ENCODE measurements at places on chromosomes 2 and 18.

DNA sequence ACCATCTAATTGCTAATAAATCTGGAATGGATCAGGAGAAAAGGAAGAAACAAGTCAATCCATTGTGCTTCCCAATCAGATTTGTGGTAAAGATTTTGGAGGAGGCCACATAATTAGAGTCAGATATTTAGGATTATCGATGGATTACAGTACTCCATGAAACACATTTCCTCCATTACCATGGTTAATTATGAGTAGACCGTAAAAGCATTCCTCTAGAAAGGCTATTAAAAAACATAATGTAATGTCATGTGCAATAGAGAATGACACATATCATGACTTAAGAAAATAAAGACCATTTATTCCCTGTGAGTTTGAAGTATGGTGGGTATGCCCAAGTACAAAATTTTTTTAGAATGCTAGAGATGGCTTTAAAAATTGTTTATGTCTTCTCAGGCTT lies 96.1 kb downstream of the ITGA4 start:
- no peak for DNase-seq

- no peak for DNase-seq
These were observed 207.6 kb upstream of the TANK start for GRCh38 chr2:160952464-160953254.

GRCh38 chr2:241490825-241491506 lies 17.4 kb downstream of the STK25 start:
- DNase-seq = no peak

- DNase-seq = no peak
These were observed 78.3 kb upstream of the ODC1 start for GRCh38 chr2:10526281-10527000.

DNA sequence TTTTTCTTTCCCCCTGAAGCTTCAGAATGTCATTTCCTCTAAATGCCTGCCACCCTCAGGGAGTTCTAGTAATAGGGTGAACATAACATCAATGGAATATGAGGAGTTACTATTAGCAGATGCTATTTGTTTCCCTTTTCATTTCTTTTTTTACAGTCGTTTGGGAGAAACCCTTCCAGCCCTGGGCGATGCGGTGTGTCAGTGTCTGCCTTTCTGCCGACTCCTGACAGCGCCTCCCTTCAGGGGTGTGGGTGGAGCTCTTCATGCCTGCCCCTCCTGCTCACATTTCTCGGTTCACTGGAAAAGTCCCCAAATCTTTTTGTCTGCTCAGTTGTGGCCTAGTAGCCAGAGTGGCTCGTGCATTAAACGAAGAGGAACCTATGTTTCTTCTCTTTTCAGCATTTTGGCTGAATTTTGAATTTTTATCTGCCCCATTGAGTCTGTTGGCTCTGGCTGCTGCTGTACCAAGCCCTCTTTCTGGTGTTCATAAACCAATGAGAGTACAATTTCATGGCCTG lies 72.3 kb downstream of the FMNL2 start:
- DNase-seq = no peak

DNA sequence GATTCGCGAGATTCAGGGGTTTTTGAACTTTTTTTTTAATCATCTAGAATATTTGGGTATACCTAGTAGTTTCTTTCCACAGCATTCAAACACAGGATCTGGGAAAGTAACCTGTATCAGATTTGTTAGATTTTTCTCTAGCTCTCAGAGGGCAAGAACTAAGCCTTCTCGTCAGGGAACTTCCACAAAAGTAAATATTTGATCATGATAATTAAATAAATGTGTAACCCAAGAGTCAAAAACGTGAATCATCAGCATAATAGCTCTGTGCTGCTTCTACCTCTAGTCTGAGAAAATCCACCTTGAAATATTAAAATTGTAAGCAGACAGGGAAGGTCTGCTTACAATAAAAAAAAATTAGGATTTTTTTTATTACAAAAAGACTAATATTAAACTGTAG lies 225.7 kb upstream of the SPOPL start:
- DNase-seq = no peak

- no peak for DNase-seq
These were observed 239.9 kb downstream of the AGAP1 start for GRCh38 chr2:235733761-235734160.

GRCh38 chr18:56576826-56577573 lies 61.4 kb downstream of the TXNL1 start:
- no peak for DNase-seq

- DNase-seq = no peak
These were observed 102.4 kb downstream of the AGAP1 start for GRCh38 chr2:235596272-235596671.

DNA sequence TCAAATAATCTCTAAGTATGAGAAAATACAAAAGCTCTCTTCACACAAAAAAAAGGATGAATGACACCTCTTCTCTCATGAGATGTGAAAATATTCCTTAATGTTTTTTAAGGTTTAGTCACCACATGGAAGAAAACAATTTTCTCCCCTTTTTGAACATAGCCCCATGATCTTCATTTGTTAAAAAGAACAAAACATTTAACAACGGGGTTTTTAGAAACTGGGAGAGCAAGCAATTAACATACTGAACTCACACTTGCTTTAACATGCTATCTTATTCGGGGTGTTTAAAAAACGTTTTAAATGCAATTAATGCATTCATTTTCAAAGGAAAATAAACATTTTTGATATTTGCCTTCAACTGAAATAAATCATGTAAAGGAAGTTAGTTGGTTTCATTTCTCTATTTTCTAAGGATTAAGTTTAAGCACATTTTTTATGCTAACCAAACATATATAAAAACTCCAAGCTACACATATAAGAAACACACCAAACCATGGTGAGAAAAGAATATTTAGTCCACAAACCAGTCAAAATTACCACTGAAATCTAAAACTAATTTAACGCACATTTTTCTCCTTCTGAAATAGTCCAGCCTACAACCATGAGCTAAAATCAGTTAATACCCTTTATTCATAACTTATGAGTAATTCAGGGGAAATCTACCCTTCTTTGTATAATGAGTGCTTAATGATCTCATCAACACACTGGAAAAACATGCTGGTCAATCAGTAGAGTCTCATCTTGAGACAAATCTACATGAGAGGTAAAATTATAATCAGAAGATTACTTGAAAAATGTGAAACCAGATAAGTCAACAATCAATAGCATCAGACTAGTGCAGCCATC lies 8.2 kb downstream of the FBXO11 start:
- no peak for DNase-seq

GRCh38 chr18:6543330-6543908 lies 128.7 kb upstream of the L3MBTL4 start:
- no peak for DNase-seq

GRCh38 chr2:217998926-217999594 lies 3.7 kb downstream of the TNS1 start:
- no peak for DNase-seq

GRCh38 chr2:138333121-138333520 lies 168.4 kb upstream of the SPOPL start:
- DNase-seq = no peak

DNA sequence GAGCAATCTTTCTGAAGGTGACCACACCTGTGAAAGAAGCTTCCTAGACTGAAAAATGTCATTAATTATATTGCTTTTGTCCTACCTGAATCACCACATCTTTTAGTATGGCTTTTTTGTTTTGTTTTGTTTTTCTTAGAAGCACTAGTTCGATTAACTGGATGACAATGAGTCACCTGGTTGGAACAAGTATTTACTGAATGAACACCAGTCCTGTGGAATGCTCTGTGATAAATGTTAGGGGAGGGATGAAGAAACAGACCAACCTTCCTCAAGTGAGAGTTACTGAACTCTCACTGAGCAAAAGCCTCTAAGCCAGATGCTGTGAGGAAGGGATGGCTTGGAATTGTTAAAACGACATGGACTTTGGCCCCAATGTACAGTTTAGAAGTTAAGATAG lies 26.8 kb upstream of the DCC start:
- no peak for DNase-seq

DNA sequence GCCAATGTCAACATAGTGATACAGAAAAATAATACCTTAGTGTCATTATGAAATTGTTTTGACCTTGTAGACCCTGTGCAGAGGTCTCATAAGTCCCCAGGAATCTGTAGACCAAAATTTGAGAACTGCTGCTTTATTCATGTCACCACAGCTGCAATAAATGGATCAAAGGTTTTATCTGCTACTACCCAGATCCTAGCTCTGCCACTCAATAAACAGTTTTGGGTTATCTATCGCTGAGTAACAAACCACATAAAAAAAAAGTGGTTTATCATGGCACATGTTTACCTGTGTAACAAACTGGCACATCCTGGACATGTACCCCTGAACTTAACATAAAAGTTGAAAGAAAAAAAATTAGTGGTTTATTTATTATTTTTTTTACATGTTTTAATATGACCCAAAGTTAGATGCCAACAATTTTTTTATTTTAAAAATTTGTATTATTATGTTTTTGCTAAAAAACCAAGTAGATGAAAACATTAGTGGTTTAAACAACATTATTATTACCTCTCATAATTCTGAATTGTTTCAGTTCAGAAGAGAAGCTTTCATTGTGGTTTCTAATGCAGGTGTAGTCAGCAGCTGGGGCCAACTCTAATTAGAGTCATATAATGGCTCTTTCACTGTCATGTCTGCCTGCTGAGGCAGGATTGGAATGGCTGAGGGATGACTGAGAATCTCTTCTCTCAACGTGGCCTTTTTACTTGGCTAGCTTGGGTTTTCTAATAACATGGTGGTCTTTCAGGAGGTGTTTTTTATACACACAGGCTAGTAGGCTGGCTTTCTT lies 103.3 kb upstream of the SLC38A11 start:
- no peak for DNase-seq

DNA sequence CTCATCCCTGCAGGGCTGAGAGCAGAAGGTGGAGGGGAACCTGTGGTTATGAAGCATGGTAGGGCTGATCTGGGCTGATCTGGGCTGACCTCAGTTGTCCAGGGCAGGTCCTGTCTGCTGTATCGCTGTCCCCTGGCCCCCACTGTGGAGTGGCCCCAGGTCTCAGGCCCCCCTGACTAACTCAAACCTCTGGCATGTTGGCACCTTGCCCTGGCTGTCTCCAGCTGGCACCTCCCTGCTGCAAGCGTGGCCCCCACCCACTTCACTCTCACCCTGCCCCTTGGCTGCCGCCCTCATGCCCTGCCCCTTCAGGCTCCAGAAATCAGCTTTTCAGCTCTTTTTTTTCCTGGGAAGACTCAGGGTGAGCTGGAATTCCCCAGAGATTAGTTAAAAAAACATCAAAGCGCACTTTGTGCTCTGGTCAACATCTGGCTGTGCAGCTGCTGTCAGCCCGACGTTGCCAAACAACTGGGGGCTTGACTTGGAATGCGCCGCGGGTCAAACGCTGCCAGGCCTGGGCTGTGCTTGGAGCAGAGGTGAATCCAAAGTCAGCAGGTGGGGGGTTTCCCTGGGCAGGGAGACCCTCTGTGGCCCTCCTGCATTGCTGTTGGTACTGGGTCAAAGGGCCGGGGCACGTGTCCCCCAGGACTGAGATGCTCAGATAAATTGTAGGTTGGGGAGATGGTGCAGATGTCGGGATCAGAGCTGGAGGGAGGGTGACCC lies 173.8 kb upstream of the HDAC4 start:
- no peak for DNase-seq

- no peak for DNase-seq
These were observed 1630.5 kb upstream of the NXPH2 start for GRCh38 chr2:140410695-140411094.

GRCh38 chr2:175256806-175257585 lies 75.5 kb upstream of the ATP5MC3 start:
- DNase-seq = peak; percentile 8

GRCh38 chr2:97751752-97752151 lies 38.4 kb downstream of the ZAP70 start:
- no peak for DNase-seq

DNA sequence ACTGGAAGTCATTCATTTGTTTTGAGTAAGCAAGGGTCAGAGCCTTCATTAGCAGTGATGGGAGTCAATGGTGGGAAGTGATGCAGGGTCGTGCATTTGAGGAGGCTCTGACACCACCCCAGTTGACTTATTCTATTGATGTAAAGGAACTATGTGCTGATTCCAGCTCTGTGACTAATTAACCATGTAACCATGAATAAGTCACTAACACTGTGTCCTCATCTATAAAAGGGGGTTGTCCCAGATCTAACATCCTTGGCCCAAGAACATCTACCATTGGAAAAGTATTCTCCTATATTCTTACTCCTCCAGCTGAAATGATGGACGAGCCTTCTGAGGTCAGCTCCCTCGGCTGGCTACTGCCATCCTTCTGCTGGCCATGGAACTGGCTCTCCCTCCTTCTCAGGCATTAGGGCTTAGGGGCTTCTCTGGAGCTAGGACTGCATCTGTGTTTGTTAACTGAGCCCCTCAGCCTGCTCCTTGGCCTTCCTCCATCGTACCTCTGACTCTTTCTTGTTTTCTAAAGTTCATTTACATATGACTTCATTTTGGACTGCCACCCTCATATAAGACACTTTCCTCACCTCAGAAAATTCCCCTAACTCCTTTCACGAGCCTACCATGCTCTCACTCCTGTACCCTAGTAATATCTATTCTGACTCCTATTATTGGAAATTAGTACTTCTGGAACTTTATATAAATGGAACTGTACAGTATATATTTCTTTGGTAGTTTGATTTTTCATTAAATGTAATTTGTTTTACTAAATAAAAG lies 115.5 kb downstream of the KCTD1 start:
- DNase-seq = no peak

- DNase-seq = peak; percentile 61
These were observed at the start of gene ARL4C for GRCh38 chr2:234496835-234497593. TSS of gene ARL4C (minus strand) at chr2:234497081. CDS start at chr2:234496586, 495 bp downstream.

DNA sequence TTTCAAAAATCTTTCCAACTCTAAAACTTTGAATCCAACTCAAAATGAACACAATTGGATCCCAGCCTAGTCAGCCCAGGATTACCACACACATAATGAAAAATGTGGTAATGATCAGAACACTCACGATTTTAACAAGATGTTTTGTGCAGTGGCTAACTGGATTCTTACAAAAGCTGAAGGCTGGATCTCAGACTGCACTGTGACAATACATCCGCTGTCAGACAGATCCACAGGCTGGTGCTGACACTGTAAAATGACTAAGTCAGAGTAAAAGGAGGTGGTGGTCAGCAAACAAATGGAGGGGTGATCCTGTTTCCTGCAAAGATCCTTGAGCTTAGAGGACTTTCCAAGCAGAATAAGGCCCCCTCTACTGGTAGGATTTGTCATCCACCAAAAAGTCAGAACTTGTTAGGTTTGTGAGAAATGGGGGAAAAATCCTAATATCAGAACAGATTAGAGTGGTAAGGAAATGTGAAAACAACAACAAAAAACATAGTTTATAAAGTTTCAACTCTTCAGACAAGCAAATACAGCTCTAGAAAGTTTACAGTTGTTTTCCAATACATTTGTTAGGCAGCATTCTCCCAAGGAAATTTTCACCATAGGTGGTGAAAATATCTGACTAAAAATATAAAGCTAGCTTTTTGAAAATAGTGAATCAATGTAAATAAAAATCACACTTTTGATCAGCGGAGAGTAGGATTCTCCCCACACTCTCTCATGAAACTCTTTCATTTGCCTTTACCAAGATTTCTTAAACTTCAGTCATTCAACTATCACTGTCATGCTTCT lies 211.9 kb downstream of the AGPS start:
- no peak for DNase-seq

DNA sequence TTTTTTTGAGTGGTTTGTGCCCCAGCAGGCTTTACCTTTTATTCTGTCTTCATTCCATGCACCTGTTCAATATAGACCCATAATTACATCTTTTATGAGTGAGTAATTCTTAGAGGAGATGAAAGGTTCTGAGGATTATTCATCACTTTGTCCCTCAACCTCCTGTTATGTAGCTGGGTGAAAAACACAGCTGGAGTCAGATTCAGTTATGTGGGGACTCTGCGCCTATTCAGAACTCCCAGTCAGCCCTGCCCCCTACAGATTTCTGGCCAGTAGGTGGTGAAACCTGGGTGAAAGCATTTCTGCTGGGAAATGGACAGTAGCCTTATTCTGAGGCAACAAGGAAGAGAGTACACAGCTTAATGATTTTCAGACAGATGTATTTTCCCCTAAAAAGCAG lies 107.8 kb downstream of the MGAT5 start:
- no peak for DNase-seq
